ENCODE measurements at places on chromosomes 12 and 14. TPM values are rescaled to one million over a fixed set of nuclear protein-coding genes. Genes with fewer than 3 reads are reported as not detected.

GRCh38 chr12:81953541-81953940 lies 194.4 kb upstream of the PPFIA2 start:
- no peak for DNase-seq

DNA sequence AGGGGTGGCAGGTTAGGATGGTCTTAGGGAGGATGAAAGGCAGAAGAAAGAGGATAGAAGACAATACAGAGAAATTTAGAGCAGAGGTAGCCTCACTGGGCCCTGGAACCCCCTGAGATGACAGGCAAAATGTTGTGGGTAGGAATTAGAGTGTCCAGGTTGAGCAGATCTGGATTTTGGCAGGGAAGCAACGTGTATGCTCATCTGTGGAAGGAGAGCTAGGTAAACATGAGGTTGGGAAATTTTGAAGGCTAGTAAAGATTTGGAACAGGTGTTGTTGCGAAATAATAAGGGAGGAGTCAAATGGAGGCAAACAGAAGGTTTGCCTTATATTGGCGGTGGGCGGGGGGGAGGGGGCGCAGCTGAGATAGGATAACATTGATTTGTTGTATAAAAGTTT lies 5.3 kb downstream of the HSD17B6 start:
- no peak for DNase-seq

- DNase-seq, result no peak
Measured at GRCh38 chr12:6839482-6840201, 1.1 kb upstream of the GNB3 start.

Gene CAPZA3
- total RNA-seq, result not detected

DNA sequence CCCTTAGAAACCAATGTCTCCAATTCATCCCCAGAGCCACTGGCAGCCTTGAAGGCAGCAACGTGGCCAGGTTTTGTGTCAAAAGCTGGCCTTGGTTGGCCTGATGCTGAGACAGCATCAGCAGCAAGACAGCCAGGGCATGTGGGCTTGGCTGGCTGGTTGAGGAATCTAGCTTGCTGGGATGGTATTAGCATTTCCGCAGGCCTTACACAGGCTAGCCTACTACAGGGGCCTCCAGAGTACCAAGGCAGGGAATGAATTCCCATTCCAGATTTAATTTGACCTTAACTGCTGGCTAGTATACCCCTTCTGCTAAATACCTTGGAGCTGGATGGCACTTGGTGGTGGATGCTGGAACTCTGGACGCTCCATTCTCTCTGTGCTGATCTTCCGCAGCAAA lies 15.8 kb downstream of the NGDN start:
- DNase-seq, result no peak

DNA sequence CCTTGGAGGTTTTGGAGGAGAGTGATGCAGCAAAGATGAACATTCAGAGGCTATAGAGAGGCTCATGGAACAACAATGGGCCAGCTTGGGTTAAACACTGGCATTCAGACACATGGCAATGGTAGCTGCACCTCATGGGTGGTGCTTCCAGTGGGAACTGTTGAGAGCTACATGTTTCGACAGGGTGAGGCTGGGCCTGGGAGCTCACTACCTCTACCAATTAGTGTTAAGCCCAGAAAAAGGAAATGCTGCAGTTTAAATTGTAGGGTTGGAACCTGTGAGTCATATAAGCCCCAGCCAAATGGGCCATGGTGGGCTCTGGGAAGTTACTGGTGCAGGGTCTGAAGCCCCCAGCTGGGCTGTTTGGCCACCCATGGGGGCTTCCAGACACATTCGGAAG lies 279.7 kb downstream of the ZFP36L1 start:
- DNase-seq, result no peak

GRCh38 chr12:67802731-67803130 lies 154.2 kb downstream of the DYRK2 start:
- no peak for DNase-seq

Measured in activated naive CD8-positive, alpha-beta T cell treated with anti-CD3 and anti-CD28 coated beads for 36 hours (primary cell).